ENCODE measurements at places on chromosomes 13 and 19.

DNA sequence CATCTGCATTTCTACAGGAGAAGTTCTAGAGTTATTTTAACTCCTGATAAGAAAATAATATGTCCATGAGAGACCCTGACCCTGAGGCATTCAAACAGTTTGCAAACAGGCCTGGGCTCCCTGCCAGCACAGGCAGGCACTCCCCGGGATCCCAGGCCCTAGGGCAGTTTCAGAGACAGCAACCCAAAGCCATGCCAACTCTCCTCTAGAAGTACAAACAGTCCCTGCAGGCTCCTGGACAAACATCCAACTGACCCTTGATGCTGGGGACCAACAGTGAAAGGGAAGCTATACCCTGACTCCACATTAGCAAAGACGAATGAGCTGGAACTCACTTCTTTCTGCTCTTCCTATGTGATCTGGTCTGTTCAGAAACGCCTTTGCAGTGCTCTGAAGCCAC, 44.8 kb downstream of the CCDC70 start:
- no peak for DNase-seq

GRCh38 chr13:114134944-114135610, 2.7 kb upstream of the RASA3 start:
- DNase-seq: no peak

GRCh38 chr19:13717194-13717643, 47.1 kb upstream of the MRI1 start:
- no peak for DNase-seq

- no peak for DNase-seq
These were observed 12.9 kb upstream of the RNF113B start for GRCh38 chr13:98189841-98190505.

DNA sequence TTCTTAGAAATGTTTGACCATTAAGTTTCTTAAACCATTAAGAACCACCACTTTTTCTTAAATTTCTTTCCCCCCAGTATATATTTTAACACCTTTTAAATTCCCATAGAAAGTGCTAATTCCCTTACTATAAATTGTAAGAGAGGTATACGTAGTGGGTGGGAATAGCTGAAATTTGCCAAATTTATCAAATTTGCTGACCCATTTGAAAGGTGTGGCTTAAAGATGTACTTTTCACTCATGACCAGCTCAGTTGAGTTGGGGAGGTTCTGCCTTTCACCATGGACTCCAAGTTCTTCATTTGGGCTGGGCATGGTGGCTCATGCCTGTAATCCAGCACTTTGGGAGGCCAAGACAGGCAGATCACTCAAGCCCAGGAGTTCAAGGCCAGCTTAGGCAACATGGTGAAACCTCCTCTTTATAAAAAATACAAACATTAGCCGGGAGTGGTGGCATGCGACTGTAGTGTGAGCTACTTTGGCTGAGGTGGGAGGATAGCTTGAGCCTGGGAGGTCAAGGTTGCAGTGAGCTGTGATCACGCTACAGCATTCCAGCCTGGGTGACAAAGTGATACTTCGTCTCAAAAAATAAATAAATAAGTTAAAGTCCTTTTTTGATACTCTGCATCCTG, 133.2 kb downstream of the MRPL57 start:
- no peak for DNase-seq

- DNase-seq: no peak
These were observed 36.2 kb downstream of the KDM4B start for GRCh38 chr19:5005096-5005495.

GRCh38 chr13:58085819-58086218, 454.3 kb downstream of the PCDH17 start:
- DNase-seq: no peak

DNA sequence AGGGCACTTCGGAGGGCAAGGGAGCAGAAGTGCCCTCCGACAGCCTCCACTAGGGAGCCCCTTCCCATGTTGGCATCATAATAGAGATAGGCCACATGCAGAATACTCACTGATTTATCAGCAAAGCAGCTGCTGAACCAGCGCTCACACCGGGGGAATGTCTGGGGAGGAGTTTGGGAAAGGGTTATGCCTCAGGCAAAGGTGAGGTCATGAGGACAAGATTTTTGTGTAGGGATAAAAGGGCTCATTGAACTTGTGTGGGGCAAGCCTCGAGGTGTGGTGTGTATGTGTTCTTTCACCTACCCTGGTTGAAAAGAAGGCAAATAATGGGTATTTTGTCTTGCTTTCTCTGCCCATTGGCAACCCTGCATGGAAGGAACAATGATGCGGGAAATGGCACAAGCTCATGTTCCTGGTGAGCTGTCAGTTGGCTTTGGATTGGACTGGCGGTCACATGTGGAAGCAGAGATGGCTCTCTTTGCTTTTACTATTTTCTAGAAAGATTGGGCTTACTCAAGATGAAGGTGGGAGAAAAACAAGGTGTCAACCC, 39.1 kb upstream of the SLC7A9 start:
- no peak for DNase-seq

GRCh38 chr13:25662516-25662915, 290.7 kb downstream of the ATP8A2 start:
- DNase-seq: no peak

- DNase-seq: no peak
These were observed 439.4 kb upstream of the NBEA start for GRCh38 chr13:34502621-34503020.

- DNase-seq: peak; percentile 45
These were observed 12.4 kb downstream of the NOSIP start for GRCh38 chr19:49567861-49568441.

- no peak for DNase-seq
These were observed 1263.1 kb downstream of the PCDH9 start for GRCh38 chr13:65966991-65967451.

- DNase-seq: no peak
These were observed 10.2 kb downstream of the POU4F1 start for GRCh38 chr13:78593129-78593528.

DNA sequence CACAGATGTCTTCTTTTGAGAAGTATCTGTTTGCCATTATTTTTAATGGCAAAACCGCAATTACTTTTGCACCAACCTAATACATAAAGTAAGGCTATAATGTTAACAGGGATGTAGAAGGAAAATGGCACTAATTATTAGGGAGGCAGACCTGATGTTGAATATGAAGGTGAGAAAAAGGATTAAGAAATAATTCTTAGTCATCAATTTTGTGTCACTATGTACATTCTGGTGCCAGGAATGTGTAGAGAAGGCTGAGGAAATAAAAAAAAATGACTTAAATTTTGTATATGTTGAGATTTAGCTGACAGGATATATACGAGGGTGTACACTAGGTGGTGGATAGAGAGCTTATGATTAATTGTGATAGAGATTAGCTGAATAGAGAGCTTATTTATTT, 12.6 kb downstream of the ZNF585B start:
- DNase-seq: no peak

DNA sequence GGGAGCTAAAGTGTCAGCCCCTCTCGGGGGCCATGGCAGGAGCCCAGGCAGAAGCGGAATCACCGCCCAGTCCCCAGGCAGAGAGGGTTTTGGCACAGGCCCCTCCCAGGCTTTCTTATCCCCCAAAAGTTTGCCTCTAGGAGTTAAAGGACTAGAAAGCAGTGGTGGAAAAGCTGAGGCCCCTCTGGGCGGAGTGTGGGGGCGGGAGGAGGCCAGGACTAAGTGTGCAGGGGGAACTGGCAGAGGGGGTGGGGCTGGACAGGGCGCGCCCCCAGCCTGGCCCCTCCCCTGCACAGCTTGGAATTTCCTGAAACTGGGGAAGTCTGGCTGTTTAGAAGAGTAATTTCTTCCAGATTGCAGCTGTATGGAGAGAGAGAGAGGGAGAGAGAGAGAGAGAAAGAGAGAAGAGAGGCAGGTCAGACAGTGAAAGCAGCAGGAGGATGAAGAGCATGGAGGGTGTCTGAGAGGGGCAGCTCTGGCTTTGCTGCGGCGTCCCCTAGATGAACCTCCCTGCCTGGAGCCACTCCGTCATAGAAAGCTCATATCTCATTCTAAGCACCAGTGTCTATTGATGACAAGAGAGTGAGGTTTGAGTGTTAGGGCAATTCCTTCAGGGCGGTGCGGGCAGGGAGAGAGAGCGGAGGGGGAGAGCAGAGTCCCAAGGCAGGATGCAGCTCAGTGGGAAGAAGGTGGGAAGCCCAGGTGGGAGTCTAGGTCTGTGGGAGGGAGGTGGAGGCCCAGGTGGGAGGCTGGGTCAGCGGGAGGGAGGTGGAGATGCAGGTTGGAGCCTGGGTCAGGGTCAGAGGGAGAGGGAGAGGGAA, at the start of gene CDC42EP5:
CDC42EP5 (minus strand) TSS at position 226 of the 821 bp plus-strand sequence. CDS start 7,749 bp downstream, outside the sequence.
- peak; percentile 86 for DNase-seq

GRCh38 chr19:29266603-29267002, 53.7 kb upstream of the UQCRFS1 start:
- no peak for DNase-seq
